Stimulated activated CD4-positive, alpha-beta T cell treated with anti-CD3 and anti-CD28 coated beads, Interleukin-1b, Interleukin-23, amount 100 ng/mL, for 24 hours (primary cell): ENCODE measurements at places on chromosomes 13 and 19.
A peak's percentile ranks its signal among the peaks of the same experiment; 100 is the strongest.

DNA sequence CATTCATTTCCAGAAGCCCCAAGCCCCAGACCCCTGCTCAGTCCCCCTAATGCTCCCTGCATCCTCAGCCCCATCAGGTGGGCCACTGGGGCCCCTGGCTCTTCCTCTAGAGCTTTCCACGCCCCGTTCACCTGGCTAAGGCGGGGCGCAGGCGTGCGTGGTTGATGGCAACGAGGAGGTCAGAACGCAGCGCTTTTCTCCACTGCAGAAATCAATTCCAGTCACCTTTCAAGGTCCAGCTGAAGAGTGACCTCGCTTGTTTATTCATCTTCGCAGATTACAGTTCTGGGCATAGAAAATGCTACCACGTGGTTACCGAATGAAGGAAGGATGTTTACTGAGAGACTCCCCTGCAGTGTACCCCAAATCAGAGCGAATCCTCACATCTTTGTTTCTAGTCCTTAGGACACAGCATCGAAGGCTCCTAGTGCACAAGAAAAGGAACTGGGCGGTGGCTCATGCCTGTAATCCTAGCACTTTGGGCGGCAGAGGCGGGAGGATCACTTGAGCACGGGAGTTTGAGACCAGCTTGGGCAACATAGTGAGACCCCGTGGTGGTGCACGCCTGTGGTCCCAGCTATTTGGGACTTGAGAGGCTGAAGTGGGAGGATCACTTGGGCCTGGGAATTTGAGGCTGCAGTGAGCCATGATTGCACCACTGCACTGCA is 828 bp upstream of the PBX4 start:
- DNase-seq = no peak

DNA sequence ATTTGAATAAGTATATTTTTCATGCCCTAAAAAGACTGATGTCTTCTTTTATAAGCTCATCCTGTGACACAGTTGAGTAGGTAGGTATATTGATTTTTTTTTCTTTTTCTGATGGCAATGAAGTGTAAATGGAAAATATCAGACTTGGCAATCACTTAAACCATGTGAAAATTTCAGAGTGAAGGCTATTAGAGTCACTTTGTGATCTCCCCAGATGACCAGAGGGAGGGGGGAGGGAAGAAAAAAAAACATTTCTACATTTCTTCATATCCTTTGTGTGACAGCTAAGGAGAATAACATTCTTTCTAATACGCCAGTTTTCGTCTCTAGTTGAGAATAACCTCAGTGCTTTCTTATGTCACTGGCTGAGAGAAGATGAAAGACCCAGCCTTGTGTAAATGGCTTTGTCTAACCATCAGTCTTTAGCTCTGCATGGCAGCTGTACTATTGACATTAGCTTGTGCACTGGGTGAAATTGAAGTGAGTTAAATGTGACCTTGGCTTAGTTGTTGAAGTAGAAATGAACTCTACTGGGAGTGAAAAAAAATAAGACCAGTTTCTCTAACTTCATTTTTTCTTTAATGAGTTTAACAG is 332.1 kb upstream of the DACH1 start:
- DNase-seq = no peak

DNA sequence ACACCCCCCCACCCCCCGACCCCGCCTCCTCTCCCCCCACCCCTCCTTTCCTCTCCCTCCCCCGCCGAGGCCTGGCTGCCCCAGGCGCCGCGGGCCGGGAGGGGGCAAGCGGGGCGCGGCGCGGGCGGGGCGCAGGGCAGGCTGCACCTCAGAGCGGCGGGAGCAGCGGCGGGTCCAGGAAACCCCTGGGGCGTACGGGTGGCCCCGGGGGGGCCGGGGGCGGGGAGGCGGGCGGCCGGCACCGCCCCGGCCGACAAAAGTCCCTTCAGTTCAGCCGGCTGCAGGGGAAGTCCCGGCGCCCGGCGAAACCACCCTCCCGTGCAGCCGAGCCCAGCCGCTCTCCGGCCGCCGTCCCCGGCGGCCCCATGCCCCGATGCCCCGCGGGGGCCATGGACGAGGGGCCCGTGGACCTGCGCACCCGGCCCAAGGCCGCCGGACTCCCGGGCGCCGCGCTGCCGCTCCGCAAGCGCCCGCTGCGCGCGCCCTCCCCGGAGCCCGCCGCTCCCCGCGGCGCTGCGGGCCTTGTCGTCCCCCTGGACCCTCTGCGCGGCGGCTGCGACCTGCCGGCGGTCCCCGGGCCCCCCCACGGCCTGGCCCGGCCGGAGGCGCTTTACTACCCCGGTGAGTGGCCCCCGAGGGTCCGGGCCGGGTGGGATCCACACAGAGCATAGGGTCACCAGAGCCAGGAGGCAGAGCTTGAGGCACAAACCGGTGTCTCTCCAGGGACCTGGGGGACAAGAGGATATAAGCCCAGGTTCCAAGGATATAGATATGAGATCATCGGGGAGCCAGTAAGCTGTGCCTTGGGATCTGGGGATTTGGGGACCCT is at the start of gene BCL3:
Gene BCL3, plus strand, starts transcription at position 283 of the 829 bp plus-strand sequence. Its CDS starts 83 bp downstream, at position 366.
- DNase-seq = peak; percentile 35

- DNase-seq = no peak
Observed at GRCh38 chr13:112060899-112061366, 6.0 kb upstream of the SOX1 start.

GRCh38 chr19:11399667-11400066 is 15.6 kb upstream of the EPOR start:
- no peak for DNase-seq

GRCh38 chr13:75581874-75582640 is 32.5 kb downstream of the UCHL3 start:
- no peak for DNase-seq

GRCh38 chr19:1985588-1986356 is 29.7 kb downstream of the BTBD2 start:
- no peak for DNase-seq

DNA sequence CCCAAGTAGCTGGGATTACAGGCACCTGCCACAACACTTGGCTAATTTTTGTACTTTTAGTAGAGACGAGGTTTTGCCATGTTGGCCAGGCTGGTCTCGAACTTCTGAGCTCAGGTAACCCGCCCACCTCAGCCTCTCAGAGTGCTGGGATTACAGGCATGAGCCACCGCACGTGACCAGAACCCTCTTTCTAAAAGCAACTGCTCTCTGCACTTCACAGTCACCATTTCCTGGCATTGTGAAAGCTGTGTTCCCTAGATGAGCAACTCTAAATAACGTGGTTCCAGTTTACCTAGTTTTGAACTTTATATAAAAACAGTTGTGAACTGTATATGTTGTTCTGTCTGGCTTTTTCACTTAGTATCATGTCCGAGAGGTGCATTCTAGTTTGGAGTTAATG is 152.9 kb downstream of the SIPA1L3 start:
- DNase-seq = no peak

- no peak for DNase-seq
Observed at GRCh38 chr13:58633226-58633625, 1001.7 kb downstream of the PCDH17 start.

DNA sequence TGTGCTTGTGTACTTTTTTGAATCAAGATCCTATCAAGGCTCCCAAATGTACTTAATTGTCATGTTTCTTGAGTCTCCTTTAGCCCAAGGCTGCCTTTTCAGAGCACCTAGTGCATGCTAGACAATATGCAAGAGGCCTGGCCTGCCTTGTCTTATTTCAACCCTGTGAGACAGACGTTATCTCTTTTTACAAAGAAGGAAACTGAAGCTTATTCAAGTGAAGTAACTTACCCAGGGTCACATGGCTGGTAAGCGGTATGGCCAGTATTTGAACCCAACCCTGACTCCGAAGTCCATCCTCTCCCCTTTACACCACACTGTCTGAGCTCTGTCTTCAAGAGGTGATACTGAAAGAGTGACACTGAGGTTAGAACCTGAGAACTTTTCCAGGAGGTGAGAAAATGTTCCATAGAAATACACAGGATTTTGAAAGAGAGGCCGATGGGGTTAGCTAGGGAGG is 505.1 kb downstream of the FOXO1 start:
- no peak for DNase-seq

DNA sequence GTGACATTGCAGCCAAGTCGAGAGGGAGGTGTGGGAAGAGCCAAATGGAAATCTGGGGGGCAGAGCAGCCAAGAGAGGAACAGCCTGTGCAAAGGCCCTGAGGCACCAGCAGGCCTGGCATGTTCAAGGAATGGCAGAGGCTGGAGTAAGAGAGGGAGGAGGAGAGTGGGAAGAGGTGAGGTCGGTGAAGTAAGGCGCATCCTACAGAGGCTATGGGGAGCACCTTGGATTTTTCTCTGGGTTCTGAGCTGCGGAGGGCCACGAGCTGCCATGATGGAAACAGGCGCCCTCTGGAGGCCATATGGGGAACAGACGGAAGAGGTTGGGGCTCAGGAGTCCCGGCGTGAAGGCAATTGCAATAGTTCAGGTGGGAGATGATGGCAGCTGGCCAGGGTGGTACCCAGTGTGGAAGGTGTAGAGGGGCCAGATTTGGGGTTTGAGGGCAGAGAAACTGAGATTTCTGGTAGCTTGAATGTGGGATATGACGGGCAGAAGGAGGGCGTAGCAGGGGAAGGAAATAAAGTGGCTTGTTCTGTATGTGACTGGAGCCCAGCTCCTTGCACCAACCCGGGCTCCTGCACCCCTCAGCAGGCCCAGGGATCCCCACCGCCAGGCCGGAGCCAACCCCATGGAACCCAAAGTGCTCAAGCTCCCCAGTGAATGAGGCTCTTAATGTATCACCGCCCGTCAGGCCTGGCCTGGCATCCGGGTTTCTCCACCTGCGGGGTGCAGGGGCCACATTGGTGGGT is 20.5 kb upstream of the STRN4 start:
- DNase-seq = no peak

- DNase-seq = no peak
Observed at GRCh38 chr13:21583478-21583877, 20.5 kb downstream of the MICU2 start.

DNA sequence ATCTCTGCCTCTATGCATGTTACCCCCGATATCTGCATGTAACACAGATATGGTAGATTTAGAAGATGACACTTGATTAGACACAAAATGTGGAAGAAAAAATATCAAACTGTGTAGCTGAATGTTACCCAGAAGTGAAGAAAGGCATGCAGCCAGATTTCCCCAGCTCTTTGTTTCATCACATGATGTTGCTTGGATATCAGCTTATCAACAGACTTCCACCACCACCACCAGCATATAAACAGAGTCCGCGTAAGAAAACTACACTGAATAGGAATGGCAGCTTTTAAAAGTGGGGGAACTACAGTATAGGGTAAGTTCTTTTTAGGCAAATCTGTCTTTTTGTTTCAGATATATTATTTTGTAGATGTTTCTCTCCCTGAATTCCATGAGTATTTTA is at the start of gene FAM216B:
Gene FAM216B, plus strand, starts transcription at position 233 of the 400 bp plus-strand sequence. CDS start 2,484 bp downstream, outside the sequence.
- no peak for DNase-seq

- no peak for DNase-seq
Observed at GRCh38 chr19:32767951-32768679, 48.5 kb downstream of the TDRD12 start.
